Stimulated activated CD8-positive, alpha-beta memory T cell treated with anti-CD3 and anti-CD28 coated beads, Interleukin-2, amount 100 ng/mL, for 1 hour (primary cell): ENCODE measurements at places on chromosomes 6 and 20.

GRCh38 chr6:158999154-158999665 is 792 bp downstream of the RSPH3 start:
- DNase-seq = no peak

DNA sequence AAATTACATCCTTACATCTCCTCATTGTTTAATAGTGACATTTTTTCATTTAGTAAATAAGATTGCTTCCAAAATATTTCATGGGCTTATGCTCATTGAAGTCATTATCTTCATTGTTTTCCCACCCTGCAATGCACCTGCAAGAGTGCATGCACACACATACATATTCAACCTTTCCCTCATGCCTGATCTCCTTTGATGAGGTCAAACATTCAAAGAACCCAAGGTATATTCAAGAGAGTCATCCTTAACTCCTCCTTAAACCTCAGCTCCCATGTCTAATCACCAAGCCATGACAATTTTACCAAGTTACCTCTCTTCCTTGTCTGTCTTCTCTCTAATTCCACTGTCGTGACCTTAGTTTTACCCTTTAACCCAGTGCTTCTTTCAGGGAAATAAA is 56.5 kb downstream of the HIVEP2 start:
- no peak for DNase-seq

GRCh38 chr6:8639928-8640649 is 204.7 kb upstream of the SLC35B3 start:
- no peak for DNase-seq

DNA sequence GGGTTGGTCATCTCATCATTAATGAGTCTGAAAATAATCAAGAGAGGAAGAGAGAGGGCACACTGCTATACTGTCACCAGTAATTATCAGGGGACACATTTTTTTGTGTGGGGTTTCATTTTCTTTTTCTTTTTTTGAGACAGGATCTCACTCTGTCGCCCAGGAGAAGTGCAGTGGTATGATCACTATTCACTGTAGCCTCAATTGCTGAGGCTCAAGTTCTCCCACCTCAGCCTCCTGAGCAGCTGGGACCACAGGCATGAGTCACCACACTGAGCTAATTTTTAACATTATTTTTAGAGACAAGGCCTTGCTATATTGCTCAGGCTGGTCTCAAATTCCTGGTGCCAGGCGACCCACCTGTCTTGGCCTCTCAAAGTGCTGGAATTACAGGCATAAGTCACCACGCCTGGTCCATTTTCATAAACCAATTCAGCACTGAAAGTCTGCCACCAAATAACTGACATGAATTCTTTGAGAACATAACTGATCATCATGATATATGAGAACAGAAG is 43.3 kb downstream of the EPHA7 start:
- DNase-seq = no peak

DNA sequence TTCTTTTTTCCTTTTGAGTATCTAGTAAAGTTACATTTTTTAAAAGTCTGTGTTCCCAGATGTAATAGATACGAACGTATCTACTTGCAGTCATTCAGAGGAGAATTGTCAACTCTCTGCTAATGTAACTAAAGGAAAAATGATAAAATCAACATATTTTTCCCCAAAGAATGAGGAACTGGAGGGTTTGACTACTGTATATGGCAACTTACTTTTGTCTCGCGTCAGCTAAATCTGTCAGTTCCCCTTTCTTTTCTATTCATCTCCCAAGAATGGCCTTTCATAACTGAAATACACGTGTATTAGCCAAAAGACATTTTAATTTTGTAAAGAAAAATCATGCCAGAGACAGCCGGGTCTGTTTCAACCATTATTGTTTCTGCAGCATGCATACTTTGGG is 5.4 kb downstream of the EYA2 start:
- no peak for DNase-seq

- no peak for DNase-seq
Measured at GRCh38 chr20:24764027-24764793, 184.9 kb upstream of the CST7 start.
